ENCODE measurements at places on chromosomes 4 and X. TPM values are rescaled to one million over a fixed set of nuclear protein-coding genes. Genes with fewer than 3 reads are reported as not detected.

DNA sequence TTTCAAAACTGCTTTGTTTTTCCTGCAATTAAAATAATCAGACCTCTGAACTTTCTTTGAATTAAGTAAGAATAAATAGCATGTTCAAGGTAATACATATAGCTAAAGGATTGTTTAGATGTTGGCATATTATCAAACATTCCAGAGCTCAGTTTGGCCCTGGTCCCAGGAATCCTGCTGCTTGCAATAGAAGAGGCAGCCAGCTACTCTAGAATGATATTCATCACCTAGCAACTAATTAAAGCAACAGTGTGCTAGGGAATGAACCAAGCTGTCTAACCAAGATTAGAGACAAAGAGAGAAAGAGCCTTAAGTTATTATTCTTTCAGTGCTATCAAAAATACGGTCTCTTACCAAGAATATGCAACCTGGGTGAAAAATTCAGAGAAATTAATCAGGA, 460.9 kb downstream of the GABRG1 start:
- DNase-seq = no peak

GRCh38 chr4:127558489-127559407, 74.0 kb upstream of the INTU start:
- DNase-seq = no peak

- DNase-seq = no peak
Measured at GRCh38 chr4:114758066-114758465, 159.5 kb downstream of the UGT8 start.

The ALAS2 gene
- 8.3 TPM for total RNA-seq

The ADAM29 gene
- not detected for total RNA-seq

Measured in right atrium auricular region (tissue), 2 donors.